ENCODE measurements at places on chromosomes 11 and 22.

- DNase-seq = no peak
Observed at GRCh38 chr11:66600219-66600618, 7.2 kb downstream of the CCS start.

DNA sequence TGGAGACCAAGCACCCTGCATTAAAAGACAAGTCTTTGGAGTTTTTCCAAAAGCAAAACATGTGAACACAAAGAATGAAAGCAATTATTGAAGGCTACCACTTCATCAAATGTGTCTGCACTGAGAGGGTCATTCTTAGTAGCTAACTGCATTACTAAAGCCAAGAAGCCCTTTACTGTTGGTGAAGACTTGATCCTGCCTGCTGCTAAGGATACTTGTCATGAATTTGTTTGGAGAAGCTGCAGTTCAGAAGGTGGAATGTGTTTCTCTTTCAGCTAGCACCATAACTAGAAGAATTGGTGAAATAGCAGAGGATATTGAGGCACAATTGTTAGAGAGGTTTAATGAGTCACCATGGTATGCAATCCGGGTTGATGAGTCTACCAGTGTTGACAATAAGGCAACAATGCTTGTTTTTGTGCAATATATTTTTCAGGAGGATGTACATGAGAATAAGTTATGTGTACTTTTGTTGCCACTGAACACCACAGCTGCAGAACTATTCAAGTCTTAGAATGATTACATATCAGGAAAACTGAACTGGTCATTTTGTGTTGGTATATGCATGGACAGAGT, 457.3 kb upstream of the ISX start:
- no peak for DNase-seq

DNA sequence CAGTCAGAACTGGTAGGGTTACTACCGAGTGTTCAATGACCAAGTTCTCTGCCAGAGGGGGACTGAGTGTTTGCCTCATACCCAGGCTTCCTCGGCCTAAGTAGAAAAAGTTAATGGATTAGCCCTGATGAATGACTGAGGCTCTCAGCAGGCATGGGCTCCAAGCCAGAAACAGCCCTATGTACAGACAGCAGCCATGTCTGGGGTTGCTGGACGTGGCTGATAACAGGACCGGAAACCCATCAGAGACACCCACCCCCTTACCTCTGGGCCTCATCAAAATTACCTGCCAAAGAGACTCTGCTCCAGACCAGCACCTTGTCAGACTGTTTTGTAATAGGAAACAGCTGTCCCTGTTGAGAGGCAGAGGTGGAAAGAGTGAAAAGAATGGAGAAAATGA, 351.4 kb downstream of the ETS1 start:
- DNase-seq = no peak

DNA sequence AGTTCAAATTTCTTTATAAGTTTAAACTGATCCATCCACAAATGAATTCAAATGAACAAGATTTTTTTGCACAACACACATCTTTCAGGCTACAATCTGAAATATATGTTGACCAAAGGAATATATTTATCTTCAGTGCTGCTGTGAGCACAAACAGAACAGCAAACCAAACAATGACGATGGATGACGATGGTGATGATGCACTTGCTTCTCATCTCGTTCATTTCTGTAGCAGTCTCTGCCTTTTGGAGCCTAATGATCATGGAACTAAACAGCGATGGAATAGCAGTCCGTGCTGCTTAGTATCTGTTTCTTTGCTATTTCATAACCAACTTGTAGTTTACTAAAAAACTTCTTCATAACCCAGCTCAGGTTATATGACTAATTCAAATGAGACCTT, 220.7 kb upstream of the BLID start:
- DNase-seq = no peak

- DNase-seq = no peak
Observed at GRCh38 chr22:36386351-36386899, 1.3 kb downstream of the MYH9 start.

- DNase-seq = no peak
Observed at GRCh38 chr22:40147388-40148176, 30.1 kb upstream of the TNRC6B start.

DNA sequence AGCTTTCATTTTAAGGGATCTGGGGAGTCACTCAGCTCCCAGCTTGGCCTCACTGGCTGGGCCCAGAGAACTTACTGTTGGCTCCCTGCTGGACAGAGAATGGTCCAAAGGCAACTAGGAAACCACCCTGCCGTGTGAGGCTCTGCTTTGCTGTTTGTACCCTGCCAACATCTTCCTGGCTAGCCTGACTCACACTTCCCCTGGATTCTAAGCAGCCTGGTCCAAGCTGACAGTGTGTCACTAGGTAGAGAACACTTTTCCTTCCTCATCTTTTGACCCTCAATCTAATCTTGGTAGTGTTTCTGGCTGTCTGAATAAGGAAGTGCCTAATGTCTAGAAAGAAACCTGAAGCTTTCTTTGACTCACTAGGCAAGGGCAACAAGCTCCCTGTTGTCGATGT, 76.7 kb downstream of the FAR1 start:
- no peak for DNase-seq

- no peak for DNase-seq
Observed at GRCh38 chr22:39448205-39449054, 8.4 kb upstream of the MGAT3 start.

DNA sequence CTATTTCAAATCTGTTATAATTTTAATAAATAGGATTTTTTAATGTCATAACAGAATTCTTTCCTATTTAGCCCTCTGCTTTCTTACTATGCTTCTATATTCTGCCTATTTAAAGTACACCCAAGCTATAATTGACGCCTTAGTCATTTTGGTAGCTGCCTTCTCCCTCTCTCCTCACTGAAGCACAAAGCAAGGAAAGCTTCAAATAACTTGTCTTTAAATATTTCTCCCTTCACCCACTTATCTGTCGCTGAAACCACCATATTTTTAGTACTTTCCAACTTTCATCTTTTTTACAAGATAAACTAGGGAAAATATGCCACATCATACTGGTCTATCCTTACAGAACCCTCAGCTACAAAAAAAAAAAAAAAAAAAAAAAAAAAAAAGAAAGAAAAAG, 127.9 kb downstream of the ENTHD1 start:
- no peak for DNase-seq

GRCh38 chr22:36325154-36326031, 62.4 kb downstream of the MYH9 start:
- no peak for DNase-seq

GRCh38 chr22:41833369-41834004, 582 bp downstream of the SREBF2 start:
- peak; percentile 30 for DNase-seq

DNA sequence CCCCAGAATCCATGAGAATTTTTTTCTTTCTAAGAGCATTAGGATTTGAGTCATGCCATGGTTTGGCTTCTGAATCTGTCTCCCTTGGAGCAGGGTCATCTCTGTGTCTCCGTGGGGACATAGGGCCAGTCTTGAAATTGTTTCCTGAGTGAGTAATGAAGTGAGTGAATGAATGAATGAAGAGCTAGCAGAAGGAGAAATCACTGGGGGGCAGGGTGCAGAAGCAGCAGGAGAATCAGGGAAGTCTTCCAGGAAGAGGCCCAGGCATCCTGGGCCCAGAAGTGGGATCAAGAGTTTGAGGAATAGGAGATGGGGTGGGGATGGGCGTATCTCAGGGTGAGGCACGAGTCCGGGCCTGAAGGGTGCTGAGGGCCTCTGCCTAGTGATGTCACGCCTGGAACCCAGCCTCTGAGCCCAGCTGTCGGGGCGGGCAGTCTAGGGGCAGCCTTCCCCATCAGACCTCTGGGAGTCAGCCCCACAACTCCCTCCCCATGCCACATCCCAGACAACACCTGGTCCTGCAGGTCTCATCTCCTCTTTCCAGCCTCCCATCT, 12.5 kb upstream of the MGAT3 start:
- DNase-seq = no peak

- no peak for DNase-seq
Observed at GRCh38 chr11:83711106-83711527, 424.9 kb upstream of the CCDC90B start.

- no peak for DNase-seq
Observed at GRCh38 chr11:6225024-6225423, 9.4 kb downstream of the FHIP1B start.

GRCh38 chr11:58829786-58830185, 14.7 kb downstream of the GLYATL2 start:
- no peak for DNase-seq

- no peak for DNase-seq
Observed at GRCh38 chr22:38485783-38486182, 17.9 kb downstream of the KDELR3 start.

DNA sequence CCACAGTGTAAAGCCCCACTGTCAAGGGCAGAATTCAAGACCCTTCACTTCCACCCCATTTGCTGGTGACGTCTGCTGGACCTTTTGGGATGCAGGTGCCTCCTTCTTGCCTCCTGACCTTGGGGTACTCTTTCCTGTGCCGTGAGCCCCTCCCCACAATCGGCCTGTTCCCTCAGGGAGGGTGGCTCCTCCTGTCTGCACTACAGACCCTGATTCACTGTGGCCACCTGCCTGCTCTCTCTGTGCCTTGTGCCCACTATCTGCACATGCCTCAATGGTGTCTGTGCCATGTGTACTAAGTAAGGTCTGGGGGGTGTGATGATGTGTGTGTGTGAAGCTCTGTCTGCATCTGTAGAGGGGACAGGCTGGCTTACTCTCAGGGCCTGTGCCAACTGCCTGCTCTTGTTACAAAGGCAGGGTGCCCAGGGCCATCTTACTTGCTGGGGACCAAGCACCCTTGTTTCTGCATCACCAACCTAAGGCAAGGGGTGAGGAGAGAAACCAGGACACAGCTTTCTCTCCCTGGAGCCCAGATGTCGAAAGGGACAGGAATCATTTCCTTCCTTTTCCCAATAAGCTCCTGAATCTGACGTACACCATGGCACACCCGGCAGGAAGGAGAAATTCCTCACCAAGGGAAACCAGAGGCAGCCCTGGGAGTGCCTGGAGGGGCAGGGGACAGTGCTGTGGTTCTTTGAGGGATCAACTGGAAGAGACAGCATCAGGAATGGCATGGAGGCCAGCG, 3.7 kb downstream of the PPM1F start:
- no peak for DNase-seq

GRCh38 chr22:40265783-40266182, 80.5 kb upstream of the ADSL start:
- no peak for DNase-seq

DNA sequence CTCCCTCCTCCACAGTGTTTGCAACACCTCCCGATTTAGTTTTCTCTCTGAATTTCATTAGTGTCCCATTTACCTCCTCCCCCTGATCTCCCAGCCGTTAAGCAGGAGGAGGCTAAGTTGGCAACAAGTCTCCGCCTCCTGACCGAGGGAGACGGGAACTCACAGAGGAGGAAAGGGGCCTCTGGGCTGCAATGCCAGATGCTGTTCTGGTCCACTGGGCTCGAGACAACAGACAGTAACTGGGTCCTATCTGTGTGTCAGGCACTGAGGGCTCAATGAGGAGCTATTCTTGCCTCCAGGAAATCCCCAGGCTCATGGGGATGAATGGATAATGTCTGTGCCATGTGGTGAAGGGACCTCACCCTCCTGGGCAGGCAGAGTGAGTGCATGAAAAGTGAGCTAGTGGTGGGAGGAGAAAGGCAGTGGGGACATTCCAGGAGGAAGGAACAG, 228.1 kb downstream of the TENM4 start:
- no peak for DNase-seq

- no peak for DNase-seq
Observed at GRCh38 chr11:34316347-34317035, 41.3 kb downstream of the ABTB2 start.

- DNase-seq = no peak
Observed at GRCh38 chr11:124873951-124874350, 8.7 kb downstream of the ROBO3 start.

DNA sequence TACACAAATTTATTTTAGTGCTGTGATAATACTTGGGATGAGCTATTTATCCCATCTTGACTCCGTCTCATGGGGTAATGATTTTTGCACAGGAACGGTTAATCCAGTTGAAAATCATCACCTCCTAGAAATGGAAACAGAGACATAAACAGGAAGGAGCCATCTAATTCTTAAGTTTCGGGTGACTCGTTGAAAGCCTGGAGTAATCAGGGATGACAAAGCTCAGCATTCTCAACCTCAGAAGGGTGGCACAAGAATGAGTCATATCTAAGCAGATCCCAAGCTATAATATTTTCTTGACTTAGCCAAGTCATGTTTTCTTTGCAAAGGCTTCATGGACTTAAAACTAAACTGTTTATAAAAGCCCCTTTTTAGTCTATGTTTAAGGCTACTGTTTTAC, 280.8 kb upstream of the CCDC90B start:
- no peak for DNase-seq

DNA sequence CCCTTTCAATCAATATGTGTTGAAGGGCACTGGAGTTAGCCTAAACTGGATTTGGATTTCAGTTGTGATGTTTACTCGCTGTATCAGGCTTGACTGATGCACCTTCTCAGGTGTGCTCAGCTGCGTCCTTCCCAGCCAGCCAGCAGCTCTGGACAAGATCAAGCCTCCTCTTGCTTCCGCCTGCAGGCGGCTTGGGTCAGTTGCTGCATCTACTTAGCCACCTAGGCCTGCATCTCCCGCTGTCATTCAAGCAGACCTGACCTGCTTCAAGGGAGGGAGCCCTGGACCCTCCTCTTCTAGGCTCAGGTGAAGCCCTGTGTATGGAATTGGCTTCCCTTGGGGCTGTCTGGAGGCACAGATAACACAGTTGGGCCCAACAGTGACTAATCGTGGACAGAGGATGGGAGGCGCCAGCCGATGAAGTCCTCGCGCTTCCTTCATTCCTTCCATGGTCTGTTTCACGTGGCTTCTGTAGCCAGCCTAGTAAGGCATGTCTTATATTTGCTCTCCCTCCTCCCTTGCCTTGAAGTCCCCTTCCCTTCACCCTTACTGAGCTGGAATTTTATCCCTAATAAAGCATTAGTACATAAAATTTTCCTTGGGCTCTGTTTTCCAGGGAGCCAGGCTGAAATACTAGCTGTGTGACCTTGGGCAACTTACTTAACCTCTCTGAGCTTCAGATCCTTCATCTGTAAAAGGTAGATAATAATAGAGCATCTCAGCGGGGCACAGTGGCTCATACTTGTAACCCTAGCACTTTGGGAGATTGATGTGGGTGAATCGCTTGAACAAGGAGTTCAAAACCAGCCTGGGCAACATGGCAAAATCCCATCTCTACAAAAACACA, 2.1 kb upstream of the LHFPL7 start:
- no peak for DNase-seq

GRCh38 chr11:26844963-26845362, 123.1 kb upstream of the SLC5A12 start:
- no peak for DNase-seq

Data from left ventricle myocardium inferior (tissue), 1 donor.